PC-3 (cell line): ENCODE measurements at places on chromosomes 2 and 18. TPM values are rescaled to one million over a fixed set of nuclear protein-coding genes. Genes with fewer than 3 reads are reported as not detected.

The STON1 gene
- total RNA-seq: 1.2 TPM in 2 replicates

The CENPA gene
- total RNA-seq: 40.8 and 42.4 TPM in 2 replicates

The SCN7A gene
- total RNA-seq: not detected in 2 replicates

The CRYGD gene
- not detected in 2 replicates for total RNA-seq

The GPR17 gene
- total RNA-seq: 0.92 and 1.0 TPM in 2 replicates

The DNER gene
- total RNA-seq: 1.1 and 4.0 TPM in 2 replicates

The DCDC2C gene
- not detected in 2 replicates for total RNA-seq

The C2orf72 gene
- total RNA-seq: 0.40 and 4.3 TPM in 2 replicates

The MERTK gene
- total RNA-seq: 2.5 and 3.9 TPM in 2 replicates

The DSG1 gene
- not detected in 2 replicates for total RNA-seq

The TLX2 gene
- total RNA-seq: 3.1 and 3.4 TPM in 2 replicates

The LOXL3 gene
- total RNA-seq: 5.8 and 12.4 TPM in 2 replicates

The TMEM169 gene
- not detected in 2 replicates for total RNA-seq

The CHRND gene
- total RNA-seq: not detected in 2 replicates

The DAPL1 gene
- not detected in 2 replicates for total RNA-seq

The ABCG8 gene
- total RNA-seq: not detected in 2 replicates

The SYT4 gene
- total RNA-seq: not detected in 2 replicates

The OTOS gene
- total RNA-seq: not detected in 2 replicates
